ENCODE measurements at places on chromosomes 3 and 15.

DNA sequence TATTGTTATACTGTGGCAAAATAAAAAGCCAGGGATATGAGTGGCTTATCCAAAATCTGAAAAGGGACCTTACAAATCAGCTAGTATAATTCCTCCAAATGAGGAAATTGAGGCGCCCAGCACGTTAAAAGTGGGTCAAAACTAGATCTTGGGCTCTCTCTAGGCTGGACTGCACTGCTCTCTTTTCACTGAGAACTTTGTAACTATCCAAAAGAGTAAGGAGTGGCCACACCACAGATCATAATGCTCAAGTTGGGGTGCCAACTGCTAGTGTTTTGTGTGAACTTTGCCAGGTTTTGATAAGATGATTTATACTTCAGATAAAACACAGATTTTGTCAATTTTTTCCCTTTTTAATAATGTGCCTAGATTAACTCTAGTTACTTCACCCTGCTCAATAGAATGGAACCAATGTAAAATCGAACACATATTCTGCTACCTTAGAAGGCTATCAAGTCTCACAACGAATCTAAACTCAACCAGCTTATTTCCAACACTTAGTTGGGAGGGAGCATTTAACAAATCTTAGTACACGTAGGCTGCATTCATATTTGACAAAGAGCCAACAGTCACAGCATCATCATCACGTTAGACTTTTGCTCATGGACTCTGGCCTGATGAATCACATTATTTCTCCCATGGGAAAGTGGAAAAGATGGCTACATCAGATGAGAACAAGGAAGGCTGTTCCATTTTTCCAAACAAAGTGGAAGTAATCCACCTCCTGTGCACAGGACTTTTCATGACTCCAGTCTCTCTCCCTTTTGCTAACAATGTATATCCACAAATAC lies 64.4 kb downstream of the ABI3BP start:
- no peak for DNase-seq

DNA sequence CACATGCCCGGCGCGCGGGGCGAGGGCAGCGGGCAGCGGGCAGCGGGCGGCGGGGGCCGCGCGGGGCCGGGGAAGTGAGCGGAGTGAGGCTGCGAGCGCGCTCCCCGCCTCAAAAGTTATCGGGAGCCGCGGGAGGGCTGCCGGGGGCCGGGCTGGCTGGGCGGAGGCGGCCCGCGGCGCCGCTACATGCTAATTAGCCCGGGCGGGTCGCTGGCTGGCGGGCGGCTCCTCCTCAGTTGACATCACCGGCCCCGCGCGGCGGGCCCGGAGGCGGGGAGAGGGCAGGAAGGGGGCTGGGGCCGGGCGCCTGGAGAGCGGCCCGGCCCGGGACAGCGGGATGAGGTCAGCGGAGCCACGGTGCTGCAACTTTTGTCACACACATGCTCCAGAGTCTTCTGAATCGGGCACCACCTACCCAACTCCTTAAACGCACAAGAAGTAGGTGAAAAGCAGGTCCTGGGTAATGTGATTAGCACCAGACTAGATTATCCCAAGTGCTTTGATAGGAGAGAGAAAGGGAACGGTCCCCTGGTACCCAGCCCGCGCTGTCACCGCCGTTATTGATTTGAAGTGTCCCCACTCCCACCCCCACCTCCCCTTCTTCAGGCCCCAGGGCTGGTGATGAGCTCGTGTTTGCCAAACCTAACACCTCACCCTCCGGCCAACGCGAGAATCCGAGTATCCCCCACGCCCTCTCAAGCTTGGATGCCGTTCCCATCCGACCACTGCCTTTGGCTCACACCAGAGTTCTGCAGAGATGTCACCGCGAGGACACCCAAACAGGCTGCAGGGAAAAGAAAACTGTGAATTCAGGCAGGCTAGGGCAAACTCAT lies at the start of gene HEG1:
Gene HEG1 (minus strand): TSS at position 85 of the 833 bp plus-strand sequence. CDS start 107 bp downstream, outside the sequence.
- DNase-seq, result peak; percentile 71

GRCh38 chr3:28039234-28039633 lies 202.2 kb upstream of the CMC1 start:
- DNase-seq, result no peak

DNA sequence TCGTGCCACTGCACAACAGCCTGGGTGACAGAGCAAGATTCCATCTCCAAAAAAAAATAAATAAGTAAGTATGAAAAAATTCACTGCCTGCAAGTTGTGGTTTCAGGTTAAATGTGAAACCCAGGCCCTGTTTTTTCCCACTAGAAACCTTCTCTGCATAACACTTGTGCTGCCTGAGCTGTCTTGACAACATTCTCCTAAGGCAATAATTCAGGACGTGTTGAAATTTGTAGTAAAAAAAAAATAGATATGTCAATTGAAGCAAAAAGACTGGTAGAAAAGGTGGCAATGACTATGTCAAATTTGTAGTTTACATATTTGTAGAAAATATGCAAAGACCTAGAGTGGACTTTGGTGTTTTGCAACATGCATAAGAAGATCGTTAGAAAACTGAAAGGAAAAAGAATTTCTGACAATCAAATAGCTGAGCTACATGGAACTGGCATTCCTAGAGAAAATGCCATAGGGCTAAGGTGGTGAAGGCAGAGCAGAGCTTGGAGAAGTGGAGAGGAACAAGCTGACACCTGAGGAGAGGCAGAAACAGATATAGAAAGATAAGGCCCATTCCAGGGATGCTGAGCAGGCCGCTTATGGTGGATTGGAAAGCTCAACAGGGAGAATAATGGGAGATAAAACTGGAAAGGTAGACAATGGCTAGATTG lies 150.2 kb downstream of the PLCH1 start:
- peak; percentile 60 for DNase-seq

GRCh38 chr15:38560456-38560926 lies 4.1 kb downstream of the RASGRP1 start:
- no peak for DNase-seq

DNA sequence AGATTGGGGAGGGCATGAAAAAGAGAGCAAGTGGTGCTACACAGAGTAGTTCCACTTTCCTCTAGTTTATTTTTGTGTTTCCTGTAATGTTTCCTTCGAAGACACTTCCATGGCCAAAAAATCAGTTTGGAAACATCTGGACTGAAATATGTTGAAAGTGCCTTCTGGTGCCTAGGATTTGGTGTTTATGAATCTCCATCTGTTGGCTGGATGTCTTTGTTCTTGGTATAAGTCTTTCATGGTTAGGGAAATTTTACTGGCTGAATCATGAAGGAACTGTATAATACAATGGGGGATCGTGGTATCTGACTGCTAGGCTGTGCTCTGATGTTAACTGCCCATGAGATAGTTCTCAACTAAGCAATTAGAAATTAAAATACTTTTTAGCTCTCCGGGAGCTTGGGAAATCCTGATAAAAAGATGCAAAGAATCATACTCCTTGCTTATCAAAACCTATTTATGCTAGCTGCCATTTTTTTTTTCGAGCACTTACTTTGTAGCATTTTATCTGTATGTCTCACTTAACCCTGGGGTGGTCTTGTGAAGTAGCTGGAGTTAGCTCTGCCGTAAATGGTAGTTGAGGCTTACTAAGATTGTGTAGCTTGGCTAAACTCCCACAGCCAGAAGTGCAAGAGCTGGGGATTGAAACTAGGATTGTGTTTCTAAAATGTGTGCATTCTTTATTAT lies 21.9 kb downstream of the AKAP13 start:
- DNase-seq, result no peak

- DNase-seq, result no peak
Measured at GRCh38 chr15:78734451-78735064, 76.7 kb downstream of the ADAMTS7 start.

GRCh38 chr3:72411843-72412242 lies 436.4 kb downstream of the SHQ1 start:
- no peak for DNase-seq

- DNase-seq, result no peak
Measured at GRCh38 chr15:71052356-71052755, 62.9 kb upstream of the THSD4 start.

DNA sequence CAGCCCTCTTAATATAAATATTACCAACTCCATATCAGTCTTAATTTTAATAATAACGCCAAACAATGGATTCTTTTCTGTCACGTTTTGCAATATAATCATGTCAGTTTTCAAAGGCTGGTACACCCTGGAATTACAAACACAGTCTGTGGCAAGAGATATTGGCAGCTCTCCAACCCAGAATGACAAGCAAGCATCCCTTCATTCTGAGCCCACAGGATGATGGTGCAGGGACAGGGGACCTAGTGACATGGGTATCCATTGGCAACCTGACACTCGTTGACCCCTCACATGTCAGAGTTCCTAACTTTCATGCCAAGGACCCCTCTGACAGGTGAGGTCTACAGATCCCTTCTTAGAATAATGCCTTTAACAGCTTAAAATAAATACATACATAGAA lies 154.5 kb upstream of the TSC22D2 start:
- no peak for DNase-seq

DNA sequence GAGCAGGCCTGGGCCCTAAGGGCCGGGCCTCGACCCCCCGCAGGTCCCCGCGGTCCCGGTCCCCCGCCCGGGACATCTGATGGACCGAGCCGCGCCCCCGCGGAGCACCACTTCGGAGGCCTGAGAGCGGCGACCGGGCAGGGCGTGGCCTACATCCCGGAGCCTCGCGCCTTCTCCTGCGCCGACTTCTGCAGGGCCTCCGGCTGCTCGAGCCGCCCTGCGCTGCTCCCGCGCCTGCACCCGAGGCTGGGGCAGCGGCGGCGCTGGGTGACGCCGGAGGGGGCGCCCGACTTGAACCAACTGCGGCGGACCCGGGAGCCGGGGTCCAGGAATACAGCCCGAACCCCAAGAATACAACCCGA lies 14.9 kb upstream of the GP9 start:
- no peak for DNase-seq

DNA sequence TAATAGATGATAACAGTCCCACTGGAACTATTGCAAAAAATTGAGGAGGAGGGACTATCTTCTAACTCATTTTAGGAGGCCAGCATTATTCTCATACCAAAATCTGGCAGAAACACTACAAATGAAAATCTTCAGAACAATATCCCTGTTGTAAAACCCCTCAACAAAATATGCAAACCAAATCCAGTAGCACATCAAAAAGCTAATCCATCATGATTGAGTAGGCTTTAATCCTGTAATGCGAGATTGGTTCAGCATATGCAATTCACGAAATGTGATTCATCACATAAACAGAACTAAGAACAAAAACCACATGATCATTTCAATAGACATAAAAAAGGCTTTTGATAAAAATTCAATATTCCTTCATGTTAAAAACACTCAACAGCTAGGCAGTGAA lies 23.9 kb upstream of the PLSCR2 start:
- DNase-seq, result no peak

DNA sequence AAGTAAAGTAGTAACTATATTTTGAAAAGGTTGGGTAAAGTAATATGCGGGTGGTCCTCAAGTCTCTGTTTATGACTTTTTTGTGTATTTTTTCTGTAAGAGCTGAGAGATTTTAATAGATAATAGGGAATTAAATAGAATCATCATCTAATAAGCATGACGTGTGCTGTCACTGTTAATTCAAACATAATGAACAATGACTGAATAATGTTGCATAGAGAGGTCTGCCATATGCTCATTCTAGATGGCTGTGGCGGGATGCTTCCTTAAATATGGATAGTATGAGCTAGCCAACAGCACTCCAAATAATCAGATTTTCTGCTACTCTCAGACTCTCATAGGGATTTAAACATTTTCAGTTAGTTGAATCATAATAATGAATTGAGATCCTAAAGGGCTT lies 302.8 kb upstream of the RBMS3 start:
- peak; percentile 10 for DNase-seq

- no peak for DNase-seq
Measured at GRCh38 chr3:158649791-158650190, 5.5 kb downstream of the GFM1 start.

- no peak for DNase-seq
Measured at GRCh38 chr3:194996746-194997145, 274.2 kb downstream of the XXYLT1 start.

DNA sequence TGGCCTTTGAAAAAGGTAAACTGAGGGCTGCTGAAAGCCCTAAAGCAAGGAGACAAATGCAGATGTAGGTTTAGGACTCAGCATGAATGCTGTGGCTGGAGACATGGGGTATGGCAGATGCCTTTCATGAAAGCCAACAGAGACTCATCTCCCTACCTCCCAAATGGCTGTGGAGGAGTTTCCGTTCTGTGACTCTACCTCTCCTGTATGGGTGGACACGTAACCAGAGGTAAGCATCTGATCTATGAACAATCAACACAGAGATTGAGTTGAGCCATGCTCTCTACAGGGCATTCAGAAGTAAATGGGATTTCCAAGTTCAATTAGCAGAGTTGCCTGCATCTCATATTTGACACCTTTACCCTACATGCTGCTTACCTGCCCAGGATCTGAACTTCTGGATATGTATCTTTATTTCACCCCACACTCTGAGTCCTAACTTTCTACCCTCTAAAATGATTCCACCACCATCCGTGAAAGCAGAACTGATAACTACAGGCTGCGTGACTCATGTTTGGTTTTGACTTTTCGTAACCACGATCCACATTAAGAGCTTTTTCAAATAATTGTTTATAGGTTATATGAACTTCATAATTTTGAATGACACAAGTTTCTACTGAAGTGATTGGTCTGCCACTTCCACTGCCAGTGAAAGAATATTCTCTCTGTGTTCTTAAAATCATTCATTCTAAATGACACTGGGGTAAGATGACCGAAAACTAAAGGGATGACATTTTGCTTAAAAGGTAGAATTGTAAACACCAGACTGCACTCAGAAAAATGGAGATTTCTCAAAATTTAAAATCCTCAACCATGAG lies 1058.7 kb downstream of the FHIT start:
- DNase-seq, result no peak

- no peak for DNase-seq
Measured at GRCh38 chr3:134066651-134067530, 37.2 kb upstream of the SLCO2A1 start.

DNA sequence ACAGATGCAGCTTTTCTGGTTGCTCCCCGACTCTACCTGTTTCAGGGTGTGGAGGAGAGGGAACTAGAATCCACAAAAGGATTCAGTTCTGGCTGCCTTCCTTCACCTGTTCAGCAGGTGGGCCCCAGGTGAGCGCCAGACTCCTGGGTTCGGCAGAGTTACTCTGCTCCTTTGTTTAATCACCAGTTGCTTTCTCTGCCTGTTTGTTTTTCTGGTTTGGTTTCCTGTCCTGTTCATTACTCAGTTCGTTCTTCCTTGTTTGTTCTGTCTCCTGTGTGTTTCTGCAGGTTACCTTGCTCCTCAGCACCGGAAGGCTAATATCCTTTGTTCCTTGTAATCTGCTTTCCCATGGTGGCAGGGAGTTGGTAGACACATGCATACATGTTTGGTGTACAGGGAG lies 508.5 kb upstream of the ATP11B start:
- no peak for DNase-seq

Measured in SK-N-DZ (cell line).